ENCODE measurements at places on chromosomes 3 and 15.

DNA sequence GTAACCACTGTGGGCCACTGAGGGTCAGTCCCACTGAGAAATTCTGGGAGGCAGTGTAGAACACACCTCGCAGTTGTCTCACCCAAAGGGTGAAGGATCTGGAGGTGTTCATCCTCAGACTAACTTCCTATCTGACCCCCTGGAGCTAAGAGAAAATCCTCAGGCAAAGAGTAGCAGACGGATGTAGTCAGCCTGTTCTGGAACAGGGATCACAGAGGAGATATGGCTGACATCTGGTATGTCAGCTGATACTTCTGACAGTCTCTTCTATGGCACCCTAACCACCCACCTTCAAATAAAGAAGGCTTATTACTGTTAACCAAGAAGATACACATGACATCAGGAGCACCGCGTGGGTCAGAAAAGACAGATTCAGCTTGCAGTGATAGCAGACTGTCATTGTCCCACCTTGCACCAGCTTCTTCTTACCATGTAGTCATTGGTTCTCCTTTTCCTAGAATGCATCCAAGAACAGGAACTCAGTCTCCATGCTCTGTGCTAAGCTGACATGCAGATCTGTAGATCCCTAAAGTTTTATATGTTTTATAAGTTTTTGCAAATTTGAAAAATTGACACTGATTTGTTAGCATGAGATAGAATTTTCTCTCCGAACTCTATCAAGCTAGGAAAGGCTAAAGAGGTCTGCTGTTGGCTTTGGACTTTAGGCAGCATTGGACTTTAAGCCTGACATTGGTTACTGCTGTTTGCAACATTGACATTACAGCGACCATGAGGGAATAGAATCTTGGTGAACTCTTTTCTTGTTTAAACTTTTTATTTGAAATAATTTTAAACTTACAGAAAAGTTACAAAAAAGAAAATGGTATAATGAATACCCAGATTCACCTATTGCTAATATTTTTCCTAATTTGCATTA lies 60.4 kb downstream of the KBTBD12 start:
- no peak for DNase-seq

- DNase-seq = no peak
Observed at GRCh38 chr3:42214064-42214463, 51.9 kb downstream of the CCK start.

GRCh38 chr3:171388527-171388926 lies 71.7 kb downstream of the TNIK start:
- no peak for DNase-seq

DNA sequence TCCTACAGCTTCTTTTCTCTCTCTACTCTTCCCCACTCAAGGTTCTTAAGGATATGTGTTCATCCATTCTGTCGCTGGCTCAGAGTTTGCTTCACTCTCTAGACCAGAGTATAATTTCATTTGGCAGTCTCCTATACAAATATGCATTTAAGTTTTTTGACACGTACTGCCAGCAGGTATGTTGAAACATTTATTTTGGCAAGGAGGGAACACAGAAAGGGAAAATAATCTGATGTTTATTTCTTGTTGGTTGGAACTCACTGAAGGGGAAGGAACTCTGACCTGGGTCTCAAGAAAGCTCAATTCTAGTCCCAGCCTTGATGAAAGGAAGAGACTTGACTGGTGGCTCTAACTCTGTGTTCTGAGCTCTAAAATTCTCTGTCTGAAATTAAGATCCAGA lies 21.6 kb downstream of the FANCD2 start:
- no peak for DNase-seq

- no peak for DNase-seq
Observed at GRCh38 chr3:178137831-178138230, 398.4 kb upstream of the KCNMB2 start.

GRCh38 chr3:33231756-33232465 lies 13.3 kb upstream of the SUSD5 start:
- DNase-seq = no peak

GRCh38 chr3:196149375-196149774 lies 61.8 kb downstream of the ZDHHC19 start:
- no peak for DNase-seq

GRCh38 chr15:25058080-25058785 lies 103.4 kb downstream of the SNRPN start:
- no peak for DNase-seq

DNA sequence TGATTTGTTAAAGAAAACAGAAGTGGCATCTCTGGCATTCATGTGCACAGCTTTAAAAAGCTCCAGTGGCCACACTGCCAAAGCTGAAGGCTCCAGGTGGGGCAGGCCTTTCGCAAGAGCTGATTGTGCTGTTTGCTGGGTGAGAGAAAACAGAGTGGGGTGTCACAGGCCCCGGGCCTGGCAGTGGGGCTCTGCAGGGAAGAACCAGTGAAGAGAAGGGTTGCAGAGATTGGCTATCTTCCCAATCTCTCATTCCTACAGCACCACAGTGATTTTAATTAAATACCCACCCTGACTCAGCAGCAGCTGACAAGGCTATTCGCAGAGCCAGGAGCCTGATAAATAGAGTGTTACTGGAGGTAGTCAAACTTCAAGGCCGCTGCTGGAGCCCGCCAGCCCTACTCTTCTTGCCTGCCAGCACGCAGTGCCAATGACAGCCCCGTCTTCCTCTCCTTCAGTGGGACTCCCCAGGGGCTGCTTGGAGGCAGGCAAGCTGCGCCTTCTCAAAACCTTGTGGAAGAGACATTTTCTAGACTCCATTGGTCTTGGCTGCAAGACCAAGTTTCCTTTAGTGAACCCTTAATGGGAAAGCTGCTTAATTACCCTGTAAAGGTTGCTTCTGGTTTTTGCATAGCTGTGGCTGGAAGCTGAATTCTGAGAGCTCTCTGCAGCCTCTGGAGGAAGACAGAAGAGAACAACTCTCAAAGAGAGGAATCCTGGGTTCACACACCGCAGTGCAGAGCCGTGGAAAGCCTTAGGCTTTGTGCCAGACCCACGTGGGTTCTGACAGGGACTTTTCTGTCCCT lies 225.8 kb upstream of the SLCO3A1 start:
- DNase-seq = no peak

DNA sequence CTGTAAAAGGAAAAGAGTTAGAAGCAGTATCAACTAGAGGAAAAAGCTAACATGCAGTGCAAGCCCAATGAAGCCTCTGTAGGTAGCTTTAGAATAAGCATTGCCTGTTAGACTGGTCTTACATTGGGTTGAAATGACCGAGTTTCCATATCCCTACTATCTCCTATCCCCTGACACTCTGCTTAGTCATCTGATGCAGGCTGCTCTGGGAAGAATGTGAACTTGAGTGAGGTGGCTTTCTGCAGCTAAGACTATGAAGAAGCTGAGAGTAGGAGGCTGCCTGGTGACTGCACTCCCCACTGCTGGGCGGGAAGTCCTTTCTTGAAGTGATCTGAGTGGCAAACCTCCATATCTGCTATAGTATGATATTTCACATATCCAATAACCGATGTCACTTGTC lies 64.7 kb downstream of the OXSM start:
- DNase-seq = no peak

All from NCI-H146 (cell line).